ENCODE measurements at places on chromosomes 2 and 18. TPM values are rescaled to one million over a fixed set of nuclear protein-coding genes. Genes with fewer than 3 reads are reported as not detected.
A peak's percentile ranks its signal among the peaks of the same experiment; 100 is the strongest.

KIF1A gene
- not detected for total RNA-seq

DNA sequence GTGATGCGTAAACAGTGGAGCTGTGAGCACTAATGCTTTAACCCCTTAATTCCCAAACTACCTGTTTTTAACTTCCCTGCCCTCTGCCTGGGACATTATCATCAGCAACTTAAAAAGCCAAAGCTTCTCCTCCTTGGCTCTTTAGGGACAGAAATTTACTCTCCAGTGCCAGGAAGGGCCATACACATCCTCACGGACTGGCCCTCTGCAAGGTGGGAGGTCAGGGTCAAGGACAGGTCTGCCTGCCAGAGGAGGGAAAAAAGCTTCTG lies 21.5 kb downstream of the KCTD1 start:
- DNase-seq, result no peak

DNA sequence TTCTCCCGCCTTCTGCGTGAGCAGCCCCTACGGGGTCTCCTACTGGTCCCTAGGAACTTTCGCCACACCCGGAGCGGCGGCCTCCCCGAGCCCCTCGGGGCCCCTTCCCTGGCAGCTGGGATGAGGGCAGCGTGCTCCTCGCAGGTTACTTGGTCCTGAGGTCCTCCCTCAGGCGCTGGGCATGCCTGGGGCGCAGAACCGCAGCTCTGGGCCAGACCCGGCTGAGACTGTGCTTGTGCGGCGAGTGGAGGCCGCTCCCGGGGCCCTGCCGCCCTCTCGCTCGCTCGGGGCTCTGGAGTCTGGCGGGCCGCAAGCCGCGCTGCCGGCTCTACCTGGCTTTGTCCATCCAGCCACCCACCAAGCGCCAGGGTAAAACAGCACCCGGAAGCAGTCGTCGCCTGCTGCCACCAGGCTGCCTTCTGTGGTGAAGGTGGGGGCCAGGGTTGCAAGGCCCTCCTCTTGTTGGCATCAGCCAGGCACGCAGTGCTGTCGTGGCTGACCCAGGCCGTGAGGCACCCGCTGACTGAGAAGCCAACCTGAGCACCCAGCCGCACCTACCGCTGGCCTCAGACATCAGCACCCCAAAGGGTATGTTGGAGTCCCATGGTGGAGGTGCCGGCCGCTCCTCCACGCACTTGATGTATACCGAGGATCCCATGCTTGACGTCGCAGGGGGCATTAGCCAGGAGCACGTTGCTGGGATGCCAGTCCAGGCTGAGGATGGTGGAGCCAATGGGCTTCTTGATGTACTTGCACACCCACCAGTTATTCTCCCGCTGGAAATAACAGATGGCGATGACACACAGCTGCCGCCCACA lies 46.1 kb upstream of the PTH2R start:
- no peak for DNase-seq

GRCh38 chr2:12314127-12314760 lies 402.5 kb upstream of the TRIB2 start:
- no peak for DNase-seq

DNA sequence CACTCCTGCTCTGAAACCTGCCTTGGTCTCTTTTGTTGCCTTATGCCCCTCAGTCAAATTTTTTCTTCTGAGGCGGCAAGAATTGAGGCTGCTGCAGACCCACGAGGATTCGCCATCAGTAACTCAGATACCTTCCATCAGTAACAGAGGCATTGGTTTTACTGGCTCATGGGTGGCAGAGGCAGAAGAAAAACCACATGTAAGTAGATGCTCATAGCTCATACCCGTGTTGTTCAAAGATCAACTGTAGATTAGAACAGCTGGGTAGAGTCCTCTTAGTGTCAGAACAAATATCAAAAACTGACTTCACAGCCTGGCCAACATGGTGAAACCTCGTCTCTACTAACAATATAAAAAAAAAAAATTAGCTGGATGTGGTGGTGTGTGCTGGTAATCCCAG lies 598.0 kb upstream of the SOX11 start:
- no peak for DNase-seq

DNA sequence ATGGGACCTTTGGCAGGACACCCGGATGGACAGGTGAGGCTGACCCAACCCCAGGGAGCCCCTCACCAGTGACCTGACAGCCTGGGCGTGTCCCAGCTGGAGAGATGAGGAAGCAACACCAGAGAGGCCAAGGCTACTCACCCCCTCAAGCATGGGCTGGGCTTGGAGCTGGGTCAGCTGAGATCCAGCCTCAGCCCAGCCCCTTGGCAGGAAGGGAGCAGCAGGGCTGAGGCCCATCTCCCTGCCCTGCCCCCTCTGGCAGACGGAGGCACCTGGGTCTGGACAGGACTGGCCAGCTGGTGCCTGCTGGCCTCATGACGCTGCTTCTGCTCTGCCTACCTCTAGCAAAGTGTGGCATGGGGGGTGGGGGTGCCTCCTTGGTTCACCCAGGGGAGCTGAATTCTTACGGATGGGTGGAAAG lies 37.8 kb downstream of the HS6ST1 start:
- DNase-seq, result no peak

GRCh38 chr2:127197475-127198385 lies 22.4 kb downstream of the CYP27C1 start:
- peak; percentile 30 for DNase-seq

SCYGR5 gene
- total RNA-seq, result not detected

DNA sequence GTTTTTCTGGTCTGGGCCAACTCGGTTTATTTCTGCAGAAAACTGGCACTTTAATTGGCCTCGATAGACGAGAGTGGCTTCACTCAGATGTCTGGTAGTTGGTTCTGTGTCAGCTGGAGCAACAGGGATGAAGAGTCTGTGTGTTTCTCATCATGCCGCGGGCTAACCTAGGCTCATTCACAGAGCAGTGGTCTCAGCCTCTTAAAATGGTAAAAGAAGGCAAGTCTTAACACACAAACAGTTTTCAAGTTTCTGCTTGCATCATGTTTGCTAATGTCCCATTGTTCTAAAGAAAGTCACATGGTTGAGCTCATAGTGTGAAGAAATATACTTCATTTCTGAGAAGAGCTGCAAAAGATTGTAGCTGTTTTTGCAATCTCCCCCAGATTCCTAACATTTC lies 37.5 kb upstream of the ANXA4 start:
- no peak for DNase-seq

RBMS1 gene
- total RNA-seq, result 103 TPM

DNA sequence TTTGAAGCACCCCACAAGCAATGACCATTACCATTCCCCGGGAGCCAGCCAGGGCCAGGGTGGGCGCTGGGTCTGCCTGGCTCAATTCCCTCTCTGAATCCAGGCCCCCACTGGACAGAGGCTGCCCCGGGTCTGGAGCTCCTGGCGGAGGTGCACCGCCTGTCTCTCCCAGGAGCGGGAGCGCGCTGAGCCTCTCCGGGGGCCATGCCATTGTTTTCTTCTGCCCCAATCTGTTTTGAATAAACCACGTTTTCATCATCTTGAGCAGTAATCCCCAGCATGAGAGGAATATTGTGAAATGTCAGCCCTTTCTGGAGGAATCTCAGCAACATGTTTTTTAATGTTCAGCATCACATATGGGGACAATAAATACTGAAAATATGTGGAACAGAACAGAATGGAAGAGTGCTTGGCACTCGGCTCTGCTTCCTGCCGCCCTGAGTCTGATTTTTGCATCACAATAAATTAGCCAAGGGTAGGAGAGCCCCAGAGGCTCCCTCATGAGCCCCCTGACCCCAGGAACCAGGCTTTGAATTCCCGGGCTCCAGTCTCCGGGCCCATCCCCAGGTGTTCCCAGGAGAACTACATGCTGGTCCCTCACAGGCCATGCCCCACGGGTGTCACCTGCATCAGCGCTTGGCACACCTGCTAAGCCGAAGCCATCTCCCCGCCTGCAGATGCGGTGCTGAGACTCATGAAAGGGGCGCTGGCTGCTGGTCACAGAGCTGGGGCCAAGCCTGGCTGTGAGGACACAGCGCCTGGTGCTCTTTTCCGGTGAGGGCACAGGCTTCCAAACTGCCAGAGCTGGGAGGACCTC lies 88.8 kb downstream of the INHBB start:
- DNase-seq, result no peak

- DNase-seq, result no peak
Measured at GRCh38 chr18:55912919-55913318, 324.9 kb upstream of the TCF4 start.

DNA sequence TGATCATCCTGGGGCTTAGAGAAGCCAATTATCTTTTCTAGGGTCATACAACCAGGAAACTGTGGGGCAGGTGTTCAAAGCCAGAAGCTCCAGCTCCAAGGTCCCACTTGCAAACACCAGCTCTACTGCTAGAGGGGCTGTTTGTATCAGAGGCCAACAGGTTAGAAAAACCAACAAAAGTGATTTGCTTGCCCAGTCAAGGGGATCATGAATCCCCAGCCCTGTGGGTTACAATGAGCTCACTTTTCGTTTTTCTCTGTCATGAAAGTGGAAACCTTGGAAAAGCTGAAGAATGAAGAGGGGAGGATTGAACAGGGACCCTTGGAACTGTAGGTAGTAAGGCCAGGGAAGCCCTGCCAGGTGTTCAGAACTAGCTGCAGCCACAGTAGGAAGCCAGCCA lies 119.2 kb downstream of the SPP2 start:
- DNase-seq, result no peak

GRCh38 chr2:216774620-216775019 lies 79.3 kb upstream of the IGFBP5 start:
- no peak for DNase-seq

- DNase-seq, result no peak
Measured at GRCh38 chr2:33518929-33519328, 42.5 kb downstream of the RASGRP3 start.

DNA sequence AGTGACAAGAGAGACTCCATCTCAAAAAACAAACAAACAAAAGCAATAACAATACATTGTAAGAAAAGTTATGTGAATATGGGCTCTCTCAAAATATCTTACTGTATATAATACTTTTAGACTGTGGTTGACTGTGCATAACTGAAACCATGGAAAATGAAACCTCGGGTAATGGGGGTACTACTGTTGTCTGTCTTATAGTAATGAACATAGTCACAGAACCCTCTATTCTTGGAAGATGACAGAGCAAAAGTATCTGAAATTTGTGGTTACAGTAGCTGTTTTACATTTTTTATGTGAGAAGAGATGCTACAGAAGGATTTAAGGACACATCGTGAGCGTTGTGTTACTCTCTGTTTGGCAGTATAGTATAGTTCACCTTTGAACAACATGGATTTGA lies 60.5 kb downstream of the MAP4K4 start:
- no peak for DNase-seq

RTP5 gene
- total RNA-seq, result not detected
